ENCODE measurements at places on chromosomes 3 and 15.
A peak's percentile ranks its signal among the peaks of the same experiment; 100 is the strongest.

DNA sequence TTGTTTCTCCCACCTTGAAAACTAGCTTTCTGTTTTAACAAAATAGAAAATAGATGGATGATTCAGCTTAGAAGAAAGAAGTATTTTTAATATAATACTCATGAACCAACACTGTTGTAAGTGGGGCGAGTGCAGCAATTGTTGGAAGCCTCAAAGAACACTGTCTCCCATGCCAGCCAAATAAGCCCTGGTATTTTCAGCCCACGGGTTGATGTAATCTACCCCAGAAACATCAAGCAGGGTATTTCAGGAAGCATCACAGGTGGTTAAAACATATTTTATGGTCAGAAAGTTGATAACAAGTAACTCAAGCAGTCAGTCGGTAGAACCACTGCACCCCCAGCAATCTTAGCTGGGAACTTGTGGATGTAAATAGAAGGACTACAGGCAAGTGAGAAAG, 115.9 kb downstream of the SV2B start:
- no peak for DNase-seq

DNA sequence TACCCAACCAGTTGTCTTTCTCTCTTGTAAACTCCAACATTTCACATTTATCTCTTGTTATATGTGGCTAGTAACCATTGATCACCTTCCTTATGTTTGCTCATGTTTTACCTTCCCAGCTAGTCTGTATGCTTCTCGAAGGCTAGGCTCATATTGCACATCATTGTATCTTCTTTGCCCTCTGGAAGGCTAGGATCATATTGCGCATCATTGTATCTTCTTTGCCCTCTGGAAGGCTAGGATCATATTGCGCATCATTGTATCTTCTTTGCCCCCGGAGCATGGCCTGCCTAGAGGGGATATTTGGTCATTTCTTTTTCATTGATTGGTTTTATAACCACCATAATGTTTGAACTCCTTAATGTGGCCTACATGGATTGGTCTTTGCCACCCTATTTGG, 39.4 kb upstream of the ATP13A3 start:
- no peak for DNase-seq

- DNase-seq = no peak
Observed at GRCh38 chr15:85947021-85947420, 132.7 kb upstream of the AGBL1 start.

GRCh38 chr3:159923956-159924355, 64.7 kb upstream of the IL12A start:
- DNase-seq = no peak

GRCh38 chr3:13229273-13229949, 156.2 kb upstream of the IQSEC1 start:
- DNase-seq = no peak

DNA sequence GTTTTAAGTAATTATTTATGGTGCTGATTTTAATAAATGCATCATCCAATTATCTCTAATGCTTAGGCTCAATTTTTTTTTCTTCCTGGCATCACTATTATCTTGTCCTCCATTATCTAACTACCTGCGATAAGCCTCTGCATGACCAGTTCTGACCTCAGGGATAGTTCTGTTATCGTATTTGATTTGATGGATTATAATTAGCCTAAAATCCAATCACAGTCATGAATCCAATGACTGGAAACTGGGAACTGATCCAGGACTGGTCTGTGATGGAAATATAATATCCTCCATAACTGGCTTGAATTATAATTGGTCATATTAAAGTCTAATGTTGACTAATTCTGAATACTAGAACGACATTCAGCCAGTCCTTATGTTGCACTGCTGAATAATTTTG, 1.1 kb downstream of the MYH15 start:
- no peak for DNase-seq

DNA sequence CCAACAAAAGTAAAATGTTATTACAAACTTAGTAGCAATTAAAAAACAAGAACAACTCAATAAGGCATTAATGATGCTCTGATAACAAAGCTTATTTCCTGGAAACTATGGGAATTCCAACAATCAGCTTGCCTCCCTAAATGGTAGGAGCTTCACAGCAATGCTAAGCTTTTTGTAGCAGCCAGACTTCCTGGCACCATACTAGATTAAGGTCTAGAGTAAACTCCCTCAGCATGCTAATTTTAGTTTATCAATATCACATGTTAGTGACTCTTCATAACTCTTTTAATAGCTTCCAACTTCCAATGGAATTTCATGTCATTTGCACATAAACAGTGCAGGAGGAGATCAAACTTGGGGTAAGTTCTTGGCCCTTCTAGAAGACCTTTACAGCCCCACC, 782.0 kb downstream of the MCTP2 start:
- DNase-seq = no peak

GRCh38 chr3:43909149-43909548, 218.4 kb downstream of the ABHD5 start:
- no peak for DNase-seq

DNA sequence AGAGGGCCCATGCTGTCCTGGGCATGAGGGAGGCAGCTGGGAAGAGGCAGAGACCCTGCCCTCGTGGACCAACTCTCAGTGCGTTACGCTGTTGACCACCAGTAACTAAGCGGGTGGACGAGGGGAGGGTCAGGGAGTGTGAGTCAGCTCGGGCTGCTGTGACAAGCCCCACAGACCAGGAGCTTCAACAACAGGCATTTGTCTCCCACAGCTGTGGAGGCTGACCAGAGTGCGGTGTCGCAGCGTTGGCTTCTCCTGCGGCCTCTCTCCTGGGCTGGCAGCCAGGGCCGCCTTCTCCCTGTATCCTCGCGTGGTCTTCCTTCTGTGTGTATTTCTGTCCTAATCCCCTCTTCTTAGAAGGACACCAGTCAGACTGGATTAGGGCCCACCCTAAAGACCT, 13.0 kb downstream of the EFCC1 start:
- DNase-seq = no peak

GRCh38 chr15:94395640-94396039, 164.3 kb downstream of the MCTP2 start:
- DNase-seq = no peak

DNA sequence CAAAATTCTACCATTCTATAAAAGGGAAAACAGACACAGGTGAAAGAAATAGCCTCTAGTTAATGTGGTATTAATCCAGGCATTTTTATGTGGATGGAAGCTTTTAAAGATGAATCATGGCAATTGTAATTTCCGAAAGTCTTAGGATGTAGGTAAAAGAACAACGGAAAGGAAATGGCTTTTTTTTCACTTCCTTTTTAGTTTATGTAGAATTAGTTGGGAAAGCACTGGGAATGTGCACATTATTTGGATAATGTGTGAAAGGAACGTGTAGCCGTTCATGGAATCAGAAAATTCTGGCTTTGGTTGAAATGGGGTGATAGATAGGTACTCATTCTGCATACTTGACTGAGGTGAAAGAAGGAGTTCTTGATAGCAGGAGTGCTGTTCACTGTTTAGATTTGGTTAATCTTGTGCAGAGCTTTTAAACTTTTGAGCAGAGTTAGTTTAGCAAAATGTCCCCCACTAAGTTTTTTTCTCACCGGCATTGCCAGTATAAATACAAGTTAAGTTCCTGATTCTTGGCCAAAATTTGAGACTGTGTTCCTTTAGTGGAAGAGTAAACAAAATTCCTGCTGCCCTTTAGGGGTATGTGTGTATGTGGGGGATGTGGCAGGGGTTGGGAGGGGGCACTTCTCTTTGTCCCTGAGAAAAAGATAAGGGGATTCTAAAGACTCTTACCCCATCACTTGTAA, 20.2 kb upstream of the UTS2B start:
- no peak for DNase-seq

DNA sequence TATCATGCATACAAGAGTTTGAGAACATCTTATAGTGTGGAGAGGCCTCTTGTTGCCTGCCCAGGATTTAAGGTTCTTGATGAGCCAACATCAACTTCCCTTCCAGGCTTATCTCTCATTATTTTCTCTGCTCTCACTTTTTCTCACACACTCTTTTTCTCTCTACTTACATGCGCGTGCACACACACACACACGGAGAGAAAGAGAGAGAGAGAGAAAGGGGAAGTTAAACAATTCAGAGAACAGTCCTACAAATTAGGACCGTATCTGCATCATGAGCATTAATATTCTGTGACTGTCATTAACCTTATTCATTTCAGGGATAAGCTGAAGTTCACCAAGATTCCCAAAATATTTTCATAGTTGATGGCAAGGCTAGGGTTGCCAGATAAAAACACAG, 269.0 kb downstream of the ZNF621 start:
- no peak for DNase-seq

- DNase-seq = no peak
Observed at GRCh38 chr3:53688066-53688465, 158.2 kb downstream of the CHDH start.

- no peak for DNase-seq
Observed at GRCh38 chr3:189718215-189718614, 87.0 kb downstream of the TP63 start.

- DNase-seq = peak; percentile 97
Observed at GRCh38 chr15:57133127-57133968, 214.9 kb downstream of the TCF12 start.

- no peak for DNase-seq
Observed at GRCh38 chr3:107323723-107324122, 53.5 kb upstream of the CCDC54 start.

- no peak for DNase-seq
Observed at GRCh38 chr3:29972320-29972993, 633.9 kb upstream of the TGFBR2 start.

DNA sequence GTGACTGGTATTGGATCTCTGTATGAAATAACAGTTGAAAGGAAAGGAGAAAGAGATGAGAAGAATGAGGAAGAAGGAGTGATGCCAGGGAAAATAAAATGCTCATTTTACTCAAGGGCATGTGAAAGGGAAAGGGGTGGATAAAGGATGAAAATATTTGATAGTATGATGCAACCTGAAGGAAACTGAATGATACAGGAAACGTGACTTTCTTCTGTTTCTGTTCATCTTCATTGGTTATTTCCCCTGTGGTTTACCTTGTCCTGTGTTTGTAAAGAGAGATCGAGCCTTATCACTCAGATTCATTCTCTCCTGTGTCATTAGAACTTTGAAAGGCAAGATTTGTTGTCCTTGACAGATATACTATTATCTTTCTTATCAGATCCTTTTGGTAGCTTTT, 243.6 kb upstream of the SLITRK3 start:
- DNase-seq = no peak

- no peak for DNase-seq
Observed at GRCh38 chr15:57196865-57197264, 179.4 kb upstream of the CGNL1 start.

GRCh38 chr15:34753236-34753894, 1.4 kb downstream of the GJD2 start:
- DNase-seq = no peak

DNA sequence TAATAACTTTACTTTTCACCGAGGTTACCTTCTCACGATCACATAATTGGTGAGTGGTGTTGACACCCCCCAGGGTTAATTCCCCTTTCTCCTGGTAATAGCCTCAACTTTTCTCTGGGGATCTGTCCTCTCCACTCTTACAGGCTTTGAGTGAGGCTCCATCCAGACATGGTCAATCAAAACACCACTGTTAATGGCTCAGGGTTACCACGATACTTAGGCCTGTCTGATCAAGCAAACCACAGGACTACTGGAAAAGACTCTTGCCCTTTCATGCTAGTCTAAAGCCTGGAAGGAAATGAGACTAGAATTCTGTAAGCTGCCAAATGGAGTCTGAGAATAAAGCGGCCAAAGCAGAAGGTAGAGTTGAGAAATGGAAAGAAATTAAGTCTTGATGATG, 56.5 kb upstream of the STT3B start:
- DNase-seq = no peak

DNA sequence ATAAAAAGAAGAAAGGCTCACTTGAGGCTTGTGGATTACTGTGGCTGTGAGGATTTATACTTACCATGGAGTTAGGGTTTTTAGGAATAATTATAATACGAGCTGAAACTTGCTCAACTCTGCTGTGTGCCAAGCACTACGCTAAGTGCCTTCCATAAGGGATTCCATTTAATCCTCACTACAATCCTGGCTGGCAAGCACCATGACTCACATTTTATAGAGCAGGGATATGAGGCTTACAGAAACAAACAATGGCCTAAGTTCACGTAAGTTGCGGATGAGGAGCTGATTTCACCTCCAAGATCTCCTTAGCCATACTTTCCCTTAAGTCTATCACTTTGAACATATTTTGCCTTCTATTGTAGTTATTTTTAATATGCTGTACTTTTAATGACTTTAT, 43.9 kb upstream of the ARL8B start:
- no peak for DNase-seq

- DNase-seq = no peak
Observed at GRCh38 chr15:67061811-67062368, 3.5 kb upstream of the SMAD3 start.

- DNase-seq = no peak
Observed at GRCh38 chr15:96093063-96093462, 237.4 kb upstream of the NR2F2 start.

DNA sequence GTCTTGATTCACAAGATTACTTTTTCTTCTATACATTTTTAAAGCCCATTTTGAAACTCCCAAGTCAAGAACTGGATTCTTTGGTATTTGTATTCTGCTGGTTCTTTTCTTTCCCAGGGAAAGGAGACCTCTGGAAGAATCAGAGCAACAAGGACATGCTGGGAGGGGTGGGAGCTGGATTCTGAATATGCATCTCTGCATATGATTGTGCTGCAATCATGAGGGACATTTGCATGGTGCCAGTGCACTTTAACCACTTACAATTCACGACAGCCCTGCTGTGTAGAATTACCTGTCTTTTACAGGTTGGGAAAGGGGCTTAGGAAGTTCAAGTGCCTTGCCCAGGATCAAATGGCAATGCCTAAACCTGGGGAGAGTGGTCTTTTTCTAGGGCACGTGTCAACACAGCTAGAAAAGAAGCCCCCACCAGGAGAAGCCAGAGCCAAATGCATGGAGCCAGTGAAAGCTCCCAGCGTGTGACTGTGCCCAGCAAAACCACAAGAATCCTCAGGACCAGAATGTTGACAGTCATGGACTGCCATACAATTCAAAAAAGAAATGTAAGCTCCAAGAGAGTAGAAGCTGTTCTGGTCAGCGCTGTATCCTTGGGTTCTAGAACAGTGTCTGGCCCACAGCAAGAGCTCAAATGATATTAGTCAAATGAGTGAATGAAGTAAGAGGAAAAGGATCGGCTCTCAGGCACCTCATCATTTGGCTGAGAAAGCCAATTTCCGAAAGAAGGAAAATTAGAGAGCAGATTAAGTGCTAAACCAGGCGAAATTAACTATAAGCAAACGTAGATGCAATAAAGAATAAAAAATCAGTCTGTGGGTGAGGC, 84.5 kb upstream of the MEF2A start:
- no peak for DNase-seq

GRCh38 chr3:190883141-190883540, 20.6 kb upstream of the GMNC start:
- DNase-seq = no peak

GRCh38 chr3:173135059-173135458, 6.0 kb downstream of the SPATA16 start:
- no peak for DNase-seq

- DNase-seq = no peak
Observed at GRCh38 chr3:45861043-45861719, 19.3 kb upstream of the LZTFL1 start.
